Stromal cell of bone marrow (primary cell): ENCODE measurements at places on chromosomes 7 and 10.
A peak's percentile ranks its signal among the peaks of the same experiment; 100 is the strongest.

GRCh38 chr10:97608991-97609561, 19.6 kb downstream of the C10orf62 start:
- DNase-seq, result no peak

GRCh38 chr7:105822806-105823205, 53.6 kb downstream of the ATXN7L1 start:
- DNase-seq, result no peak

DNA sequence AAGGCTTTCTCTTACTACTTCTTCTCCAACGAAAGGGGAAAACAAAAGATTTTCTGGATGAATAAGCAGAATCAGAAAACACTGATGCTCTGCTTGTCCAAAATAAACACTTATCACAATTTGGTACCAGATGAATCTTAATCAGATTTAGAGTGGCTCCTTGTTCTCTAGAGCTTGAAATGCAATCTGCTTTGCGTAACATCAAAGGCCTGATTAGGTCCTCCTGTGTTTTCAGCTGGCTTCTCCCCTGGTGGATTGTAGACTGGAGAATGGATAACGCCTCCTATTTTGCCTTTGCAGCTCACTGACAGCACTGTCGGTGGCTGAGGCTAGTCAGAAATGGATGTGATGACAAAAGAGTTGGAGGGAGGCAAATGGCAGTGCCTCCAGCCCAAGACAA, 91.2 kb downstream of the FAM13C start:
- no peak for DNase-seq

GRCh38 chr10:76352300-76352699, 920.9 kb downstream of the LRMDA start:
- peak; percentile 31 for DNase-seq

GRCh38 chr10:32372000-32372875, 25.3 kb upstream of the EPC1 start:
- no peak for DNase-seq

DNA sequence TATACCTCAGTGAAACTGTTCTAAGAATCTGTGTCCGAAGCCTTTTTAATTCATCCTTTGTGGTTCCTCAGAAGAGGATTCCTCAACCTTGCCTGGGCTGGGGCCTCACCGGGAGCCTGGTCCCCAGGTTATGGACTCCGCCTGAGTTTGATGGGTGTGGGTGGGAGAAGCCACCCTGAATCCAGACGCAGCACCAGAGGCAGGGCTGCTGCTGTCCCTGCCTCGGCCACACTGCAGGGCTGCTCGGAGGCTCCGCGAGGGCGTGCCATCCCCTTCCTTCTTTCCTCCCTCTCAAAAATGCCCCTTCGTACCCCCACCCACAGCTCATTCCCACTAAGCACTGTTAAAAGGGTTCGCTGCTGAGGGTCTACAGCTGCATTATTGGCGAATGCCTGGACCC, 146.3 kb downstream of the ADARB2 start:
- no peak for DNase-seq

GRCh38 chr10:90857635-90858460, at the start of gene HTR7:
Gene HTR7 (minus strand): TSS chr10:90858039. CDS start chr10:90857671, 368 bp downstream.
- DNase-seq, result no peak

- DNase-seq, result no peak
Observed at GRCh38 chr10:7036951-7037350, 373.9 kb downstream of the SFMBT2 start.

DNA sequence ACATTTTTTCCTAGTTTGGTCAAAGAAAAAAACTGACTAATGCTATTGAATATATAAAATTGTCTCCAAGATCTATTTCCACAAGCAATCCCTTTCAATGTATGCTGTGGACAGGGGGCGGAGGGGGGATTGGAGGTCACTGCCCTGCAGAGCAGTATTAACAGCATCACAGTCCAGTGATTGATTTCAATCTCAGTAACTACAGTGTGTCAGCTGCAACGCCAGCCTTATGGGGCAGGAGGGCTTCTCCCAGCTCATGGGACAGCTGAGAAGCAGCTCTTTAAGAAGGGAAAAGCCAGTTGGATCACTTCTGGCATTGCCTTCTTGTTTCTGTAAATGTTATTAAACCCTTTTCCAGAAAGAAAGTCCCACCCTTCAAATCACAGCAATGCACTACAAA, 65.0 kb downstream of the RAPGEF5 start:
- no peak for DNase-seq

- DNase-seq, result no peak
Observed at GRCh38 chr7:81399471-81399870, 370.4 kb downstream of the HGF start.

GRCh38 chr10:48410503-48410902, 104.0 kb downstream of the MAPK8 start:
- no peak for DNase-seq

GRCh38 chr10:30422981-30423654, 10.9 kb upstream of the MAP3K8 start:
- no peak for DNase-seq

DNA sequence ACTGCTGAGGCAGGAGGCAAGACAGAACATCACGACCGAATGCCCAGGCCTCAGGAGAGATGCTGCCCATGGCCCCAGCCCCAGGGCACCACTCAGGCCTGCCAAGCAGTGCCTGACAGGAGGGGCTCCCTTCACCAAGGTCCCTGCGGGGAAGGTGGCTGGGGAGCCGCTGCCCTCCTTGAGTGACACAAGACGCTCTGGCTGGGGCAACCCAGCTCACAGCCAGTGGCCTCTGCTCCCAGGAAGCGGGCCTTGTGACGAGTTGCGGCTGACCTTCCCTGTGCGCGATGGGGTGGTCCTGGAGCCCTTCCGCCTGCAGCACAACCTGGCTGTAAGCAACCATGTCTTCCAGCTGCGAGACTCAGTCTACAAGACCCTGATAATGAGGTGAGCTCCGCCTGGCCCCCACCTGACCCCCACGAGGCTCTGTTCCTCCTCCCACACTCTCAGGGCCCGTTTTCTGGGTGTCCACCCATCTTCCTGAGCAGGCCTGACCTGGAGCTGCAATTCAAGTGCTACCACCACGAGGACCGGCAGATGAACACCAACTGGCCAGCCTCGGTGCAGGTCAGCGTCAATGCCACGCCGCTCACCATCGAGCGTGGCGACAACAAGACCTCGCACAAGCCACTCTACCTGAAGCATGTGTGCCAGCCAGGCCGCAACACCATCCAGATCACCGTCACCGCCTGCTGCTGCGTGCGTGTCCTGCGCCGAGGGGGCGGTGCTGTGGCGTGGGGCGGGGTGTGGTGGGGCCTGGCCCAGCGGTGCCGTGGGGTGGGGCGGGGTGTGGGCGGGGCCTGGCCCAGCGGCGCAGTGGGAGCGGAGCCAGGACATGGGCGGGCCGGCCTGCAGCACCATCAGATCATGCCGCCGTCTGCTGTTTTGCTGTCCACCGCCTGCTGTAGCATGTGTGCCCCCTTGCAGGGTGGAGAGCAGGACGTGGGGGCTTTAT, 12.8 kb downstream of the ZMIZ2 start:
- DNase-seq, result no peak

DNA sequence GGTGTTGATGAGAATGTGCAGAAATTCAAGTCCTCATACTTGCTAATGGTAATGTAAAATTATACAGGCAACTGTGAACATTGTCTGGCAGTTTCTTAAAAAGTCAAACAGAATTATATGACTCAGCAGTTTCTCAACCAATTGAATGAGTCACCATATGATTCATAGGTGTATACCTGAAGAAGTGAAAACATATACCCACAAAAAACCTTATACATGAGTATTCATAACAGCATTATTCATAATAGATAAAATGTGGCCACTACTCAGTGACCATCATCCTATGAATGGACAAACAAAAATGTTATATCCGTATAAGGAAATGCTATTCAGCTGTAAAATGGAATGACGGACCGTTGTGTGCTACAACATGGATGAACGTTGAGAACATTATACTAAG, 253.5 kb downstream of the MALRD1 start:
- no peak for DNase-seq

- DNase-seq, result peak; percentile 13
Observed at GRCh38 chr10:61835946-61836887, 65.3 kb upstream of the ARID5B start.

DNA sequence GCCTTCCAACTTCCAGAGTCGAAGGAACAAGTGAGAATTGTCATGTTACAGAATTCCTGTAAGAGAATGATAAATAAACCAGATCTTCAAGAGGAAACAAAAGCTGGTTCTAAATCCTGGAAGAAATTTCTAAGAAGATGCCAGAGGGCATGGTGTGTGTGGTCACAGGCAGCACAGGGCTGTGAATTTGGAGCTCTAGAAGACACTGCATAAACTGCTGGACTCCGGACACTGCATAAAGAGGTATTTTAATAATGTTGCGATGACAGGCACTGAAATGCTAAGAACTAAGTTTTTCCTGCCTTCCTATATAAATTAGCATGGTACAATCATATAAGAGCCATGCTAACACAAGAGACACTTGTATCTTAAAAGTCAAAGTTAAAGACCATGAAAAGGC, 86.0 kb downstream of the LARP4B start:
- DNase-seq, result no peak
